A549 treated with GW870086 at 1 μM for 4 hours (cell line): ENCODE measurements at places on chromosomes 7 and 10. TPM values are rescaled to one million over a fixed set of nuclear protein-coding genes. Genes with fewer than 3 reads are reported as not detected.

CCDC3 gene
- 0.86 to 1.3 TPM (median 0.91 TPM) in 5 replicates for total RNA-seq

EXOC4 gene
- 17.7 to 21.2 TPM (median 20.3 TPM) in 5 replicates for total RNA-seq

SCIN gene
- 0.31 to 0.82 TPM (median 0.41 TPM) in 5 replicates for total RNA-seq

NUTM2A gene
- total RNA-seq, result 0.10 to 0.21 TPM (median 0.16 TPM) in 3 of 5 replicates, not detected in the others

ELMO1 gene
- 1.9 to 3.4 TPM (median 2.1 TPM) in 5 replicates for total RNA-seq
